ENCODE measurements at places on chromosomes 5 and 9. TPM values are rescaled to one million over a fixed set of nuclear protein-coding genes. Genes with fewer than 3 reads are reported as not detected.

The SPATA31E1 gene
- not detected for polyA plus RNA-seq

The USP20 gene
- polyA plus RNA-seq: 38.9 TPM

The RLN1 gene
- polyA plus RNA-seq: 0.50 TPM

The OMD gene
- 21.7 TPM for polyA plus RNA-seq

The SLC45A2 gene
- 0.46 TPM for polyA plus RNA-seq

The TSC1 gene
- 48.8 TPM for polyA plus RNA-seq

The LRRC19 gene
- 0.44 TPM for polyA plus RNA-seq

The SV2C gene
- 41.0 TPM for polyA plus RNA-seq

Data from spinal cord (tissue), 10 donors.